ENCODE measurements at places on chromosomes 3 and 15.

DNA sequence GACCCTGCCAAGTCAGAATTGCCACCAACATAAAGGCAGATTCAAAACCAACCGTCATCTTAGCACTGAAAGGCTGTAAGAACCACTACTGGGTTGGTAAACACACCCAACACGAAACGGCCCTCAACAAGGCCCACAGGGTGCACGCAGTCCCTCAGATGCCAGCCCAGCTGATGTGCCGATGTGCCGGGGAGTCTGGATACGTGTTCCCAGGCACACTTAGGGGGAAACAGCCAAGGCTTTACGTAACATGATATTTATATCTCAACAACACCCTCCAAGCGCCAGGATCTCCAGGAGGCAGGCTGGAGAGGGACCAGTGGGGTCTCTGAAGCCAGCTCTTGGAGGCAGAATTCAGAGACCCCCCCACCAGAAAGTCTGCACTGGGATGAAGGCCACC lies 14.2 kb downstream of the POC1A start:
- no peak for DNase-seq

GRCh38 chr3:43817825-43818224 lies 127.1 kb downstream of the ABHD5 start:
- no peak for DNase-seq

- DNase-seq = no peak
These were observed 75.9 kb downstream of the RAB7A start for GRCh38 chr3:128801779-128802380.

GRCh38 chr15:60004846-60005351 lies 788 bp downstream of the FOXB1 start:
- no peak for DNase-seq

GRCh38 chr15:70508561-70509281 lies 254.6 kb downstream of the UACA start:
- no peak for DNase-seq

DNA sequence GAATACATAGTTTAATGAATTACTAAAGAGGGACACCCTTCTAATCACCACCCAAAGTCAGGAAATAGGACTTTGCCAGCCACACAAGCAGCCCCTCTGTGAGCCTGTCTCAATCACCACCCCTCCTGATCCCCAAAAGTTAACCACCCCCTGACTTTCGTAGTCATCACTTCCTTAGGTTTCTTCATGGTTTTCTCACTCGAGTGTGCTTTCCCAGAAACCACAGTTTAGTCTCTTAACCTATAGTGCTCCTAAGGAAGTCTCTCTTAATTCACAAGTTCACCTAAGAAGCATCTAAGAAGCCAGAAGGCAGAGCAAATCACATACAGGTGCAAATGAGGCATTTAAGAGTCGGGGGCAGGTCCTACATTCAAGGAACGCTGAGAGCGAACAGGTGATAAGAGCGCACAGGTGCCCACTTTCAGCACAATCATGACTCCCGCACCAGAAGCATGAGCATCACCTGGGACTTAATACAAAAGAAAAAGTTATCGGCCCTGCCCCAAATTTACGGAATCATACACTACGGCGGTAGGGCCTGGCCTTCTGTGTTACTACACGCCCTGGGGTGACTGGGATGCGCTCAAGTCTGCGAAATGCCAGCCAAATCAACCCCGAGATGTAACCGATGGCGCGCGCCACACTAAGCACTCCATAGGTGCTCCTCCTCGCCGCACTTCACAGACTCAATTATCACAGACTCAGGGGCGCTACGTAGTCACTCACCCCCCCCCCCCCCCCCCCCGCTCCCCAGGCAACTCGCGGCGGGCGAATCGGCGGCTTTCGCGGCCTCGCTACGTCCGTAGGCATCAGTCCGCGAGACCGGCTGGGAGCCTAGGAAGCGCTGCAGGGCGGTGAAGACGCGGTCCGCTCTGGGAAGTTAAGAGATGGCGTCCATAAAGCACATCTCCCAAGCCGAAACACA lies 815 bp downstream of the ULK4 start:
- peak; percentile 35 for DNase-seq

- peak; percentile 77 for DNase-seq
These were observed 70.4 kb downstream of the KLF13 start for GRCh38 chr15:31396881-31397560.

- DNase-seq = no peak
These were observed 229.1 kb downstream of the EPHB1 start for GRCh38 chr3:135023996-135024658.

DNA sequence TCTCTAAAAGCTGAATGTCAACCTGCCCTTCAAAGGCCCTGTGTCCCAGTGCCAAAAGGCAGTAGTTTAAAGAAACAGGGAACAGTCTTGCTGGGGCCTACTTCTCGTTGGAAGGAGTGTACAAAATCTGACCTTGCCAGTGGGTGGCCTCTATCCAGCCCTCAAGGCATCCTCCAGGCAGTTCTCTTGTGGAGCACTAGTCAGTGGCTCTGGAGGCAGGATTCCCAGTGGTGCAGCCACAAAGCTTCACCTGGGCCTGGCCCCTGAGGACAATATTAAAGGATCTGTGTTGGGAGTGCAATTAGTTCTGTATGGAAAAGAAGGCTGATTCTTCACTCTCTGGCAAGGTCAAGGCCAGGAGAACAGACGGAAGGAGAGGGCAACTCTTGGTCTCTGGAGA lies 237.8 kb upstream of the ADAMTS9 start:
- no peak for DNase-seq
